ENCODE measurements at places on chromosomes 3 and 15.

DNA sequence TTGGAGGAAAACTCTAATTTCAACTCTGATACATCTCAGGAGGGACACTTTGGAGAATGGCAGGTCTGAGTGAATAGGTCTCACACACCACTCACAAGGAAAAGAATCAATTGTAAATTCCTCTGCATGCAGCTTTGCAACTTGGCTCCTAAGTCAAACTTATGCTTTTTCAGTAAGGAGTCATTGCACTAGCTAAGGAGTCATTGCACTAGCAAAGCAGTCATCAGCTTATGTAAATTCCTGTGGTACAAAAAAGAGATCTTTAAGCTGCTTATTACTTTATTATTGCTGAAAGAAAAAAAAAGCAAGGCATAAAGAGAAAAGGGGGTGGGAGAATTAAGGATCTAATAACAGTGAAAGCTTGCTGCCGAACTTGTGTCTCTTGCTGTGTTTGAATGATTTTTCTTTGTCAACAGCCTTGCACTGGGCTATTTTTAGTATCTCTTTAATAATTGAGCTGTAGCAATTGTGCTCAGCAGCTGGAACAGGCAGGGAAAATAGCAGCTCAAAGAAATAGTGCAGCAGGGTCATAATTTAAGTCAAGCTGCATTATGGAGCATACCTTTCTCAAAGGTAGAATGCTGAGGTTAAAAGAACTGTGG, 154.3 kb upstream of the ARPP21 start:
- DNase-seq, result no peak

- DNase-seq, result no peak
Observed at GRCh38 chr15:101111570-101112262, 140.1 kb downstream of the CHSY1 start.

DNA sequence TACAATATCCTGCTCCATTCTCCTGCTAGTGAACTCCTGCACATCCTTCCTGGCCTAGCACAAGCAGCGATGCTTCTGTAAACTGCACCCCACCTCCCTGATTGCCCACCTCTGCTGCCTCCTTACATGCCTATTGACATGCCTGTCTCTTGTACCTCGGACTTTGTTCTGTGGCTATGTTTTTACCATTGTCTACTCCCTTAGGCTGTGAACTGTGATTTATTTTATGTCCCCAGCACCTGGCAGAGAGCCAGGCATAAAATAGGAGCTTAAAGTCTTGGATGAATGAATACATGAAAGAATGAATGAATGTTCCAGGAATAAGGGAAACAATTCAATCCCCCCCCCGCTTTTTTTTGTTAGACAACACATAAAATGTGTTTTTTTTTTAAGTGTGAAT, 210.0 kb downstream of the MYRIP start:
- no peak for DNase-seq

DNA sequence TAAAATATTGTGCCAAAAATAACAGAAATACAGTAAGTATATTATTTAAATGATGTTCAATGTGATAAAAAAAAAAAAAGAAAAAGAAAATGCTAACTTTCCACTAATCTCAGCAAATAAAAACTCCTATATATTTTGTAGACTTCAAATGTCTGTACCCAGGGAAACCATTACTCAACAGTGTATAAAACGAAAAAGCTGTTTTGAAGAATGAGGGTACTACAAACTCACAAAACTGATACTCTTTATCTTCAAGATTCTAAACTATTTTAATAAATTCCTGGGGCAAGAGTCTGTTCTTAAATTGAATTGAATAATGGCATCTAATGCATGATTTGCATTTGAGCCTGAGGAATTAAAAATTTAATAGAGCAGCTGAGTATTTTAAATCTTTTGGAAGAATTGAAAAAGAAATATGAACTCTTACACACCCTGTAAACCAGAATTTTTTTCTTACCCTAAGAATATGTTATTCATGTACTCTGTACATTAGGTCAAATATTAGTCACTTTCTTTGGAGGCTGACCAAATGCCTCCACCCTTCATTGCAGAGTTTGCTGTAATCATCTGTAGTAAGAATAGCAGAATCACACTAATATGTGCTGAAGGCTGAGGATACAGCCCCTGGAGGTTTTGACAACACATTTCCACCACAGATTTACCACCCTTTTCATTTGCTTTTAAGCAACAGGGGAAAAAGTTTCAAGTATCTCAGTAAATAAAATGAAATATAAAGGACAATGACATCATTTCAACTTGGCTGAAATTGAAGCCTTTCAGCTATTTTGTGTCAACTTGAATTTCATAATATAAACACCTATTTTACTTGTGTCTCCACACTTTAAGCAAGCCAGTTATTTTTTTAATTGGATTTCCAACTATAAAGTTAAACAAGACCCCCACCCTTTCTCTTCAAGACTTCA, 79.7 kb downstream of the FBN1 start:
- DNase-seq, result no peak

- no peak for DNase-seq
Observed at GRCh38 chr3:72754582-72754981, 93.7 kb downstream of the SHQ1 start.

- no peak for DNase-seq
Observed at GRCh38 chr15:39400821-39401550, 179.9 kb upstream of the THBS1 start.

GRCh38 chr15:58312031-58312430, 119.8 kb upstream of the LIPC start:
- DNase-seq, result no peak

DNA sequence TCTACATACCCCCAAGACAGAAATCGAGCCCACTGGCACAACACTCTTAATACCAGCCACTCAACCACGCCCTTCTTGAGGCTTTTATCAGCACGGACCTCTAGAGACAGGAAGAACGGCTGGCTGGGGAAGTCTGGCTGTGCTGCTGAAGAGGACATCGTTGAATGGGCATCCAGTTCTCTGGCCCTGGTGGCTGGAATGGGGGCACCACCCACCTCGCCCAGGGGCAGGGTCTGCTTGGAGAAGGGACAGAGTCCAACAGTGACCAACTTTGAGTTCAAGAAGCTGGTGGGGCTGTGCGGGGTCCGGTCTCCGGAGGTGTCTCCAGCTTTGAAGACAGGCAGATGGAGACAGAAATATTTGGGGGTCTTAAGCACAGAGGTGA, 77.5 kb downstream of the ATP10A start:
- no peak for DNase-seq

- DNase-seq, result no peak
Observed at GRCh38 chr3:63726656-63727055, 74.2 kb downstream of the SNTN start.

DNA sequence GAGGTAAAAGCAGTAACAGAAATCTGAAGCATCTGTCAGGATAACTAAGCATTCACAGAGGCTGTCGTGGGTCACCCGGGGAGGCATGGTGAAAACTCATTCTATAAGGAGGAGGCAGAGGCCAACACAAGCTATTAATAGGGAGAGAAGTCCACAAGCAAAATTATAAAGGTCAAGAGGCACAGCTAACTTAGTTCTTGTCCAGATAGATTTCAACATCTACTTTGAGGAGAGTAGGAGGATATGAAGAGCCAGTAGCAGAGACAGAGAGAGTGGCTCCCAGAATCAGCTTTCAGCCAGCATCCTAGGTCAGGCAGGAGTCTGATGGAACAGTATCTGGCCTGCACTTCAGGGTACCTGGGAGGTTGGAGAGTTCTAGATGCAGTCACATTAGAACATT, 95.3 kb downstream of the STAC start:
- no peak for DNase-seq

DNA sequence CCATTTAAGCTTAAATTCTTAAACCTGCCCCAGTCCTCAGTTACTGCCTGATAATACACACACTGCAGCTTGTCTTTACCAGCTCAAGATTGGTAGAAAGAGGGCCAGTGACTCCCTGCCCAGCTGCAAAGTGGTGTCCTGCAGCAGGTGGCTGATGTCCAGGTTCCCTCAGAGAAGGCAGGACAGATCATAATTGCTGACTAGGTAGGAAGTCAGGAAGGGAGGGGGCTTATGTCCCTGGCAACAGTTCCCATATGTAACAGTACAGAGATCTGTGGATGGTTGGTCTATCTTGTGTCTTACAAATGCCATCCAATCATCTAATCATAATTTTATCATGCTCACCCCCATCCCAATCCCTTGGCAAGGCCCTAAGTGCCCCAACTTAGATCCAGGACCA, 492.1 kb upstream of the PPP2R3A start:
- DNase-seq, result no peak

- no peak for DNase-seq
Observed at GRCh38 chr15:35181538-35181937, 96.4 kb upstream of the NANOGP8 start.

Data from right cardiac atrium (tissue), 5 donors.